ENCODE measurements at places on chromosomes 2 and 18.

DNA sequence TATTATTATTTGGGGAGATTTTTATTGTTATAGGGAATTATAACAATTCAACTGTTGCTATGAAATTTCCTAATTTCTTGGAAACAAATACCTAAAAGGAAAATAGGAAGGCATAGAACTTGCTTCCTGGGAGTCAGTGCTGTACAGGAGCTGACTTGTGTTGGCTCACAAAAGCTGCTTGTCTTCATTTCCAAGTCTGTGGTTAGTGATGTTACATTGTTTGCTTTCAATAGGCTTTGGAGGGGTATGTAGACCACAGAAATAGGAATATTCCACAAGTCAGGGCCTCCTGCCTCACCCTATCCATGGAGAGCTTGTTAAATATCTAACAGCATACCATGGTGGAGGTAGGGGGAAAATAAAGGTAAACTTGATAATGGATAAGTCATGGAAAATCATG is 688.9 kb upstream of the FAM98A start:
- DNase-seq: no peak

GRCh38 chr2:231315896-231316295 is 79.6 kb upstream of the B3GNT7 start:
- no peak for DNase-seq

GRCh38 chr18:3547891-3548615 is 98.1 kb downstream of the TGIF1 start:
- no peak for DNase-seq

DNA sequence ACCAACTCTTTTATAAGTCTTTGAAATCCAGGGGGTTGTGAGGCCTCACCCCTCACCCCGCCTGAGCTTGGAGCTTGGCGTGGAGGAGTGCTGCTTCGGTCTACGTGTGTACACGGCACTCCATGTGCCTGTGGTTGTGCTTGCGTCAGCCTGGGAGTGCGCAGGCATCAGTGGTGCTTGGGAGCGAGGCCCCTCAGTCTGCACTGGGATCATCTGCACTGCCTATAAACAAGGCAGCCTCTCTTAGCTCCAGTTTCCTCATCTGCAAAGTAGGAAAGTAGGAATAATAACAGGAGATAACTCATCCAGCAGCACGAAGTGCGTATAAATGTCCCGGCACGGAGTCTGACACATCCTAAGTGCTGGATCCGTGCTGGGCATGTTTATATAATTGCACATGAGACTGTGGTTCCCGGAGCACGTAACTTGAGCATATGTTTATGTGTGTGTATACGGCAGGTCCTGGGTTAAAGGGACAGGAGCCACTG is 1.2 kb downstream of the GYPC start:
- peak; percentile 85 for DNase-seq

GRCh38 chr2:147500229-147500628 is 344.6 kb upstream of the ACVR2A start:
- no peak for DNase-seq

GRCh38 chr2:238714038-238714528 is 133.8 kb upstream of the TWIST2 start:
- DNase-seq: no peak

DNA sequence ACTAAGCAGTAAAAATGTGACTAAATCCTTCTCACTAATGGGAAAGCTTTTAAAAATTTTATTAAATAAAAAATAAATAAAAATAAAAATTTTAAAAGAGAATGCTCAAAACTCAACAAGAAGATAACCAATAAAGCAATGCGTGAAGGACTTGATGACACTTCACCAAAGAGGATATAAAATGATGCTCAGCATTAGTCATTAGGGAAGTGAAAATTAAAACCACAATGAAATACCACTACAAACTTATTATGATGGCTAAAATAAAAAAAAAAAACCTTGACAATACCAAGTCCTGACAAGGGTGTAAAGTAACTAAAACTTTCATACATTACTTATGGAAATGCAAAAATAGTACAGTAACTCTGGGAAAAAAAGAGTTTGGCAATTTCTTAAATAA is 3.3 kb upstream of the WDR75 start:
- DNase-seq: no peak

- no peak for DNase-seq
Observed at GRCh38 chr2:65357959-65358294, 74.5 kb downstream of the SPRED2 start.

GRCh38 chr2:99336804-99337112 is 431 bp upstream of the EIF5B start:
- no peak for DNase-seq

- DNase-seq: no peak
Observed at GRCh38 chr2:136783856-136784255, 18.5 kb downstream of the THSD7B start.

GRCh38 chr2:119408221-119408619 is 23.4 kb upstream of the TMEM37 start:
- no peak for DNase-seq

GRCh38 chr2:217471319-217471718 is 531.5 kb downstream of the TNS1 start:
- peak; percentile 63 for DNase-seq

DNA sequence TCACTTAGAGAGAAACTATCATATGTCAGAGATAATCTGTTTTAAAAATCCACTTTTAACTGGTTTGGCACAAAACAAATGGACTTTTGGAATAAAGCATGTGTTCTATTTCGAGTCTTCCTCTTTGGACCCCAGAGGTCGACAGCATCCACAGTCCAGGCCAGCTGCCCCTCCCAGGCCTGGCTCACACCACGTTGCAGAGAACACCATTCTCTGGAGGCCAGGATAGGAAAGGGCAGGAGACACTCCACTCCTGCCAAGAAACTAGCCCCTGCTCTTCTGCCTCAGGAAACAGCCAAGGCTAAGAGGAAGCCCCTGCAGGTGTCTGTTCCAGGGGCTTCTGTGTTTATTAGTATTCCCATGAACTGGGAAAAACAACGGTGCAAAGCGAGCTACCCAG is 456.6 kb upstream of the ID2 start:
- DNase-seq: no peak

GRCh38 chr2:225998653-225999052 is 599.1 kb downstream of the NYAP2 start:
- no peak for DNase-seq

DNA sequence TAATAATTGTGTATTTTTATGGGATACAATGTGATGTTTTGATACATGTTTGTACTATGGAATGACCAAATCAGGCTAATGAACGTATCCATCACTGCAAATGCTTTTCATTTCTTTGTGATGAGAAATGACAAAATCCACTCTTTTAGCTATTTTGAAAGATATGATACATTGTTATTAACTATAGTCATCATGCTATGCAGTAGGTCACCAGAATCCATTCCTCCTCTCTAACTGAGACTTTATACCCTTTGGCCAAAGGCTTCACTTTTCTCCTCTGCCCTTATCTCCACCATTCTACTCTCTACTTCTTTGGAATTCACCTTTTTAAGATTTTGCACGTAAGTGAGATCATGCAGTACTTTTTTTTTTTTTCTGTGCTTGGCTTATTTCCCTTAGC is 44.5 kb upstream of the TMEM17 start:
- DNase-seq: peak; percentile 10

DNA sequence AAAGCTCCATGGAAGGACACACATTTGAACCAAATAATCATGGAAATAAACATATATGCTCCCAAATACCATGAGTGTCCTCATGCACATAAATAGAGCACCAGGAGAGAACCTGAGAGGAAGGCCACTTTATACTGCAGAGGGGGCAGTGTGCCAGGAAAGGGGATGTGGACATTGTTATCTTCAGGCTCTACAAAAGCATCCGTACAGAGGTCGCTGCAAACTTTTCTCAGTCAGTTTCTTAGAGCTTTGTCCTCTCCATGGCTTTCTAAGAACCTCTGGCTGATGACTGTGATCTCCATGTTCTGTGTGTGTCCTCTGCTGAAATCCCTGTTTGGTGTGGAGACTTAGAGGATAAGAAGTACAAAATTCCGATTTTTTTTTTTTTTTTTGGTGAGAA is 515.7 kb downstream of the CNTNAP5 start:
- no peak for DNase-seq

GRCh38 chr2:216387262-216387661 is 15.0 kb upstream of the MARCHF4 start:
- DNase-seq: no peak

GRCh38 chr2:101119431-101119830 is 31.8 kb downstream of the TBC1D8 start:
- no peak for DNase-seq

DNA sequence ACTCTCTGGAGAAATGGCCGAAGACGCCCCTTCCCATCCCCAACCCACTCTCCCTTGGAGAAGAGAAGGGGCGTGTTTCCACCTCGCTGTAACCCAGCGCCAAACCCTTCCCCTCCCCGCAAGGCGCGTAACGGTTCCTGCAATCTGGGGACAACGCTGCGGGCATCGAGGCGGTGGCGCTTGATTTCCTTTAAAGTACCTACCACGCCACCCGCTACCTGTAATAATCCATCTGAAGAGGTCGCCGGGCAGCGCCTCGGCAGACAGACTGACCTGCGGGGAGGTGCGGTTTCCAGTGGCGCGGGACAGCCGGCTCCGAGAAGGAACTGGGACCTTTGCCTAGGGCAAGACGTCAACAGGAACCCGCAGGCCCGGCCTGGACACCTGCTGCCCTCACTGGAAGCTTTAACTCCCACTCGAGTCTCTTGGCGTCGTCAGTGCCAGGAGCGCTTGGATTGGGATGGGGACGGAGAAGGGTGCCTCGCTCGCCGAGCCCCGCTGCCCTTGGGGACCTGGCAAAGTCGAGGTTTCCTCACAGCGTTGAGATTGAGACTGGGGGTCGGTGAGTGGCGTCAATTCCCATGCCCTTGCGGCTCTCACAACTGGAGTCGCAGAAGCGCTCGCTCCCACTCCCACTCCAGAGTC is at the start of gene CYP1B1:
Gene CYP1B1 (minus strand): TSS at position 645 of the 645 bp plus-strand sequence. CDS start 763 bp downstream, outside the sequence.
- DNase-seq: no peak

- DNase-seq: no peak
Observed at GRCh38 chr18:48974304-48975119, 23.7 kb upstream of the SMAD7 start.

GRCh38 chr18:31492671-31493070 is 5.3 kb upstream of the DSG2 start:
- DNase-seq: no peak

DNA sequence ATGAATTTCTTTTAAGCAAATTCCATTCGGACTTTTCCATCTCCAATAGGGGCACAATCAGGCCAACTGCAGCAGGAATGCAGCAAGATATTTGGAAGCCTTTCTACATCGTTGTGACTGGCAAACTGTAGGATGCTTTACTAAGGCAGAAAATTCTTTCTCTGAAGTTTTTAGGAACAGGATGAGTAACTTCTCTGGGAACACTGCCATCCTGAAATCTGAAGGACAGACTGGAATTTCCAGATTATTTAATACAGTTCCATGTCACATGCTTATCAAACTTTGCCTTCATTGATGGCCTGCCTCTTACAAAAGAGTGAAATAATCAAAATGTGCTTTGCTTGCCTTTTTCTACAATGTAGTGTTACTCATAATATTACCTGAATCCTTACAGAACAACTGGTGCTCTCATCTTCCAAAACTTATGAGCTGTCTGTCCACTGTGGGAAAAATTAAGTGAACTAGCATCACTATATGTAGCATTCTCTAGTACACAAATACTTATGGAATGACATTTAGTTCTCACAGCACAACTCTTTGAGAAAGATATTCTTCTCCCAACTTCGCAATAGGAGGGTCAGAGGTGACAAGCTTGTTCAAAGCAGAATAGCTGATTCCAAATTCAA is 32.0 kb upstream of the MAP2 start:
- no peak for DNase-seq

DNA sequence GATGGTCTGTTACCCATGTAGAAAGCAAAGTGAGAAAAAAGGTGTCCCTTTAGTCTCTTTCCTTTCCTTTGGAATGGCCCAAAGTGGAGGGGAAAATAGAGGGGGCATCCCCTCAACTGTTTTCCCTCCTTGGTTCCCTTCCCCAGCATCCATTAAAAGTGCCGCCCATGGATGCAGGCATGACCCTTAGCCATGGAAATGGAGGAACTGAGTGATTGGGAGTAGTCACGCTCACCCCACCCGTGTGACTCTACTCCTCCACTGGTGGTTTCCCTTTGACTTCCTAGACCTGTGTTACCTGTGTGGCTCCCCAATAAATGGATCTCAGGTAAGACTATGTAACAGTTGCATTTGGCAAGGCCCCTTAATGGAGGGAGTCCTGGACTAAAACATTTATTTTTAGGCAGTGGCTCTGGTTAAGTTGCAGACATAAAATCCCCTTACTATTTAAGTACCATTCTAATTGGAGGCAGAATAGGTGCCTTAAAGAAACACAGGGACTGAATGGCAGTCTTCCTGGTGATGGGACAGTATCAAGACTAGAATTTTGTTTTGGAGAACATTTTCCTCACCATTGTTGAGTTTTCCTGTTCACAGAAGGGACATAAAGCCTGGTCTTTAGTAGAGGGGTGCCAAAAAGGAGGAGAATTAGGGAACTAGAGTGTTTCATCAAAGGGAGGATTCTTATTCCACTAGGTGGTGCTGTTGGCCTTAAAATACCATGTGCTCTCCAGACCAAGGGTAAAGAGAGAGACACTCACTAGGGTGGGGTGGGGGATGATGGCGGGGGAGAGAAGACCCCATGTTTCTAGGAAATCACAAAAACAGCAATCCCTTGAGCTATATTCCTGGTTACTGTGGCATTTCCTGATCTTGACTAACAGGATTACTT is 25.7 kb upstream of the PLA2R1 start:
- DNase-seq: no peak
